Activated CD8-positive, alpha-beta memory T cell treated with anti-CD3 and anti-CD28 coated beads for 4 hours (primary cell): ENCODE measurements at places on chromosomes 7 and 10.
A peak's percentile ranks its signal among the peaks of the same experiment; 100 is the strongest.

DNA sequence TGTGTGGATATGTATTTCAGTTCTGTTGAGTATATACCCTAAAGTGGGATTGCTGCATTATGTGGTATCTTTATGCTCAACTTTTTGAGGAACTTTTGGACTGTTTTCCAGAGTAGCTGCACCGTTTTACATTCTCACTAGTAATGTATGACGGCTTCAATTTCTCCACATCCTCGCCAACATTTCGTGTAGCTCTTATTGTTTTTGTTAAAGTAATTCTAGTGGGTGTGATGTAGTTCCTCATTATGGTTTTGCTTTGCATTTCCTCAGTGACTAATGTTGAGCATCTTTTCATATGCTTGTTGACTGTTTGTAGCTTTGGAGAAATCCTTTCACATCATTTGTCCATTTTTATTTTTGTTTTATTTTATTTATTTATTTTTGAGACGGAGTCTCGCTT is 4.5 kb downstream of the STMP1 start:
- no peak for DNase-seq

DNA sequence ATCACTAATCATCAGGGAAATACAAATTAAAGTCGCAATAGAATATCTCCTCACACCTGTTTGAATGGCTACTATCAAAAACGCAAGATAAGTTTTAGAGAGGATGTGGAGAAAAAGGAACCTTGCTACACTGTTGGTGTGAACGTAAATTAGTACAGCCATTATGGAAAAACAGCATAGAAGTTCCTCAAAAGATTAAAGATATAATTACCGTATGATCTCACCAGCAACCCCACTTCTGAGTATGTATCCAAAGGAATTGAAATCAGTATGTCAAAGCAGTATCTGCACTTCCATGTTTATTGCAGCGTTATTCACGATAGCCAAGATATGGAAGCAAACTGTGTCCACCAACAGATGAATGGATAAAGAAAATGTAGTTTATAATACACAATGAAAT is 164.4 kb downstream of the ZNF365 start:
- DNase-seq = no peak

DNA sequence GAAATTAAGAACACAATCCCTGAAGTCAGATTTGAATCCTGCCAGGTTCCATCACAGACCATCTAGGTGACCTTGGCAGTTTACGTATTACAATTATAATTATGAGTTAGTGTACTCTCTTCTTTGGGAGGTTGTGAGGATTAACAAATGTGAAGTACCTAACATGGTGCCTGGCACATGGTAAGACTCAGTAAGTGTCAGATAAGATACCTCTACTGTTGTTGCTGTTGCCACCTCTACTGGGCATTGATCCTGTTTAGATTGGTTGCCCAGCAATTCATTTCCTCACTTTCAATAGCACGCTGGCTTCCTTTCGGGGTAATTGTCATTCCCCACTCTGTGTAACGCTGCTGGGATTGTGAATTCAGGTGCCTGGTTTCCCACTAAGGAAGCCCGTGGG is 31.7 kb upstream of the HGF start:
- no peak for DNase-seq

- no peak for DNase-seq
Measured at GRCh38 chr7:103710247-103710646, 264.2 kb upstream of the SLC26A5 start.

DNA sequence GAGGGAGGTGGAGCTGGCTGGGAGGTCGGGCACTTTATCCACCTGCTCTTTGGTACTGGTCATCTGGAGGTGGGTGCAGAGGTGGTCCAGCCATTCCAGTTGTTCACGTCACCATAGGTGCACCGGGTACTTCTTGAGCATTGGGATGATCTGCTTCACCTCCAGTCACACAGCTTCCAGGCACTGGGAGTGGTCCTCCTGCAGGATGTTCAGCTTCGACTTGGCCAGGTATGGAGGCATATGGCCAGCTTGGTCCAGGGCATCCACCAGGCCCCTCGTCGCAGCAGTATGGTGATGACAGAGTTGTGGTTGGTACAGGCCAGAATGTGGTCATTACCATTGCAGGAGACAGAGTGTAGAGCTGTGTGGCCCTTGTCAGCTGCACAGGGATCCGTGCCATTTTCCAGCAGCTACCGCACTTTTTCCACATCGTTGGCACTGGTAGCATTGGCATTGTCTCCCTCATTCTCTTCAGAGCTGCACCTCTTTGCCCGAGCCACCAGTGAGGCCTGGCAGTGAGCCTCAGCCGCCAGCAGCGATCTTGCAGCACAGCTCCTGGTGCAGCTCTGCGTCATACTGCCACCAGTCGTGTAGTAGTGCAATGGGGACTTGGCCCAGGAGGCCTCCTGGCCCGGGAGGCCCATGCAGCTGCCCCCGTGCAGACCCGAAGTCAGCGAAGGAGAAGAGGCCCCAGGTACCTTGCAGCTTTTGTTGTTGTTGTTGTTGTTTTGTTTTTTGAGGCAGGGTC is 150.9 kb downstream of the ZNF22 start:
- DNase-seq = no peak

- DNase-seq = no peak
Measured at GRCh38 chr10:50563906-50564305, 59.9 kb downstream of the SGMS1 start.

DNA sequence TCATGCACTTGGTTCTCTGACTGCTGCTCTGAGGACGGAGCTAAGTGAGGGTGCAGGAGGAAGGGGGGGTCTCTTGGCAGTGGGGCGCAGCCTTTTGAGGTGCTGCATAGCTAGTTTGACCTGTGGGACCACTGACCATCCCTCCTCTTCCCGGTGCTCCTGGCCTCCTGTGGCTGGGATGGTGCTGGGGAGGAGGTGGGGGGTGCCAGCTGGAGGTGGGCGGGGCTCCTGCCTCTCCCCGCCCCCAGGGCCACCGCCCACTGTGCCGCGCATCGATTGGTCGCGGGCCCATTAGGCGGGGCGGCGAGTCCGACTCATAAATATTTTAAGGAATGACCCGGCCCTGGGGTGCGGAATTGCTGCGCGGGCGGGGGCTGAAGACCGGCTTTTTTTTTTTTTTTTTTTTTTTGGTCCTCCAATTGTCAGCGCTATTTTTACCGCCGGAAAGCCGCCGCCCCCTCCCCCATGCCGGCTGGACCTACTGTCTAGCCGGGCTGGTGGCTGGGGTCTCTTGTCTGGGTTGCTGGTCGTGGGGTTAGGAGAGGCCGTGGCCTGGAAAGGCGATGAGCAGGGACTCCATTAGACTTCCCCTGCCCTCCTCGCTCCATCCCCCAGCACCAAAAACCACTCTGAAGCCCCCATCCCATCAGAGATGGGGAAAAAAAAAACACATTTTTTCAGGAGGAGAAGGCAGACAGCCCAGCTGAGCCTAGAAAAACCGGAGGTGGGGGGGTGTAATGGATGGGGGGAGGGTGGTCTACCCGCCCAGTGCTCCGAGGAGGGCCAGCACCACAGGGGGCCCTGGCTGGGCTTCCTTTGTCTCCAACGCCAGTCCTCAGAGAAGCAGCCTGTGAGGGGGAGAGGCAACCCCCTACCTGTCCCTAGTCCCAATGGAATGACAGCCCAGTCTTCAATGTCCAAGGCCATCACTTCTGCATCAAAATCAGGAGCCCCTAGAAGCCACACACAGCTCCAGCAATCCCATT is 6.4 kb downstream of the SH2B2 start:
- no peak for DNase-seq

GRCh38 chr10:36087006-36088005 is 445.2 kb upstream of the FZD8 start:
- DNase-seq = no peak

DNA sequence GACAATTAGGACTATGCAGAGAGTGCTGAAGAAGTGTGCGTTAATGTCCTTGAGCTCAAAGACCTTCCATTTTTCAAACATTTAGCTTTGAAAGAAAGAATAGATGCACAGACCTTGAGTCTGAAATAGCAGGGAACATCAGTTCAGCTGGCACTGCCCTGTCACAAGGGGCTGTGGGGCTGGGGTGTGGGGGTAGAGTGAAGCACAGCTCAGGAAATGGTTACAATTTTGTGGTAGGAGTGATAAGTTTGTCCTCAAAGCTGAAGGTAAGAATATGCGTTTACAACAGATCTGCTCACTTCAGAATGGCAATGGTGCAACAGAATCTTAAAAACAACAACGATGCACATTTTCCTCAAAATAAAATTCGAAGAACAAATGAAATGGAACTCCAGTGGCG is 33.6 kb downstream of the SMKR1 start:
- DNase-seq = no peak

DNA sequence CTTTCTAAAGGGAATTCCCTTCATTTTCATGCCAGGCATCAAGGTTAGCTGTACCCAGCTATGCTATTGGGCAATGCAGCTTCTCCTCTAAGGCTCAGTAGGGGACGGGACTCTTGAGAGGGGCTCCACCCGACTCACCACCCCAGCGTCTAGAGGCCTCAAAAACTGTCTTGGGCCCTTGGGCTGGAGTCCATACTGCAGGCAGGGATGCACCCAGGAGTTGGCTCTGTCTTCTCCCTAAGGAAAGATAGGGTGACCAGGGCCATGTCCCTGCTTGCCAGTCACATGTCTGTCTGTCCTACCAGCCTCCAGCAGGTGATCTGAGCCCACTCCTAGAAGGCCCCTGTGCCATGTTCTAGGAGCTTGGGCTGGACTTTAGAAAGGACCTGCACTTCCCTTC is 1.2 kb downstream of the OPN4 start:
- DNase-seq = no peak

DNA sequence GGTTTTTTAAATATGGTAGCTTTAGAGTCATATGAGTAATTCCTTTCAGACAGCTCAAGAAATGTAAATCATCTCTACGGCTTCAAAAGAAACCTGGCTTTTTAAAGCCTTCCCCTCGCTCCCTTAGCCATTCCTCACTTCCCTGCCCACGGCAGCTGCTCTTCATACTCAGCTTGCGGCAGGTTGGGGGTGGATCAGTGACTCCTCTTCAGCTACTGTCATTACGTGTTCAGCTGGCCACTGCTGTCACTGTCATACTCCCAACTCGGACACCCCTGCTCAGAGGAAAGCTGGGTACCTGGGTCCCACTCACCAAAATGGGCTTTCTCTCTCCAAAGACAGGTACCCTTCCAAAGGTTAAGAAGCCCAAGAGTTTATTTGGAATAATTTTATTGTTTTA is 6.6 kb downstream of the YWHAG start:
- DNase-seq = no peak

- DNase-seq = no peak
Measured at GRCh38 chr7:16345979-16346958, 75.1 kb downstream of the CRPPA start.

- DNase-seq = no peak
Measured at GRCh38 chr7:50682079-50682478, 100.6 kb downstream of the GRB10 start.

- DNase-seq = peak; percentile 49
Measured at GRCh38 chr10:80453842-80454512, at the start of gene TSPAN14. TSS of gene TSPAN14 (plus strand) at chr10:80454310. CDS start at chr10:80489234, 34,924 bp downstream.

DNA sequence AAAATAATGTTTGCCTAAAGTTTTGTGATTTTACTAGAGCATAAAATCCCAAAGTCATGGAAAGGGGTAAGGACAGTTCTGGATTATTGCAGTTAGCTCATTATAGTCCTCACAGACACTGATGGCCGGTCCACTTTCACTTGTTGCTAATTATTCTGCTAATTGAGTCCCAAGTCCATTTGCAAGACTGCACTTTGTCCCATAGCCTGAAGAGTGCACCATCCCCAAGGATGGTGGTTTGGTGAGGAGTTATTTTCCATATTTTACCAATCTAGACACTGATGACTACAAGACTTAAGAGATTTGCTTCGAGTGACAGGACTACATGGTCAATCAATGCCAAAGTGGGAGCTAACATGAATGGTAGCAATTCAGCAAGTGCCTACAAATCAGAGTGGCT is 181.8 kb upstream of the CACNA2D1 start:
- no peak for DNase-seq

DNA sequence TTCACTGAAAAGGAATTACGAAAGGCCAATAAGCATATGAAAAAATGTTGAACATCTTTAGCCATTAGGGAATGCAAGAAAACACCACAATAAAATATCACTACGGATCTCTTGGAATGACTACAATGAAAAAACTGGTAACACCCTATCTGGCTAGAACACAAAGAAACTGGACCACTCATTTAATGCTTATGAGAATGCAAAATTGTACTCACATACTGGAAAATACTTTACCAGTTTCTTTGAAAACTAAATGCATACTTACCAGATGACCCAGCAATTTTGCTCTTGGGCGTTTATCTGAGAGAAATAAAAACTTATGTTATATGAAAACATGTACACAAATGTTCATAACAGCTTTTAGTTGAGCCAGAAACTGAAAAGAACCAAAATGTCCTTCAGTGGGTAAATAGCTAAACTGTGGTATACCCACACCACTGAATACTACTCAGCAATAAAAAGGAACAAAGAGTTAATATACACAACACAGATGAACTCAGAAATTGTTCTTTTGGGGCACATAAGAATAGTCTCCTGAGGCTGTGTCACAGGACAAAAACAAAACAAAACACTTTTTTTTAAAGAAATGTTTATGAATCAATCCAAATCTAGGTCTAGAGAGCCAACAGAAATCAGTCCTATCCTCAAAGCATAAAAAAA is 23.5 kb downstream of the CNOT4 start:
- no peak for DNase-seq

GRCh38 chr7:11252011-11252607 is 278.4 kb downstream of the PHF14 start:
- no peak for DNase-seq

DNA sequence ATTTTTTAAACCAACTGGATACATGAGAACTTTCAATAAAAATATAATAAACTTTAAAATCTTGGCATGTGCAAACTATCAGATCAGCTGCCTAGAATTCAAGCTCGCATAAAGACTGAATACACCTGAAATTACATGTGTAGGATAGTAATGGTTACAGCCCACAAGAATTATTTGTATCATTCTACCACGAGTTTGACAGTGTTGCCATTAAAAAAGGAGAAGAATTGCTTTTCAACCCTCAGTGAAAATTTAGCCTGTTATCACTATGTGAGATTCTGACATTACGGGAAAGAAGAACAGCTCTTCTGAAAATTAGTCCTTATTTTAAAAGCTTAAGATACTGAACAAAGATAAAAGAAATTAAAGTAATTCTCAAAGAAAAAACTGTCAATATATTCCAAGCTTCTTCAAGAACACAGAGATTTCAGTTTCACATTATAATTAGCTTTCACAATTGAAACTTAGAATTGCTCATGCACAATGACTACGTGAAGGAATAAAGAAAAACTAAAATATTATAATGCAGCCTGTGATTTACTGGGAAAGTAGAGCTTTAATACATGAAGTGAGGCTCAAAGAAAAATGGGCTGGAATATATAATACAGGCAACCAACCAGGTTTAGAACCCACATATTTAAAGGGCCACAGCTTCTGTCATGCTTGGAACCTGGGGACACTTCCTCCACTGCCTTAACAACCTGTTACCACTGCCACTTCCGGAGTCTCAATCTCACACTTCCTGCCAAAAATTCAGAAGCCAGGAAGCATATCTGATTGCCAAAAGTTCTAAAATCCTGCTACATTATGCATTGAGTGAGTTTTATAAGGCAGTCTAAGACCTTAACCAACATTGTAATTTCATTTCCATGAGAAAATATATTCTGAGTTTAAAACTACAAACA is 23.2 kb downstream of the TPK1 start:
- no peak for DNase-seq

GRCh38 chr10:122543676-122544445 is 16.7 kb upstream of the DMBT1 start:
- no peak for DNase-seq
